ENCODE measurements at places on chromosomes 4 and X. TPM values are rescaled to one million over a fixed set of nuclear protein-coding genes. Genes with fewer than 3 reads are reported as not detected.

Gene EPGN
- not detected for total RNA-seq

Gene MGST2
- 134 TPM for total RNA-seq

Gene SPANXN3
- not detected for total RNA-seq

Gene LNX1
- 9.5 TPM for total RNA-seq

Gene MAGEA12
- total RNA-seq: not detected

Gene HDX
- 2.0 TPM for total RNA-seq

Gene SLC39A8
- 3.5 TPM for total RNA-seq

Gene GUCY1B1
- 12.6 TPM for total RNA-seq

- no peaks in the 10 kb centered on the region for H3K36me3 ChIP-seq
- H3K4me1 ChIP-seq: peaks cover 6% of the 10 kb centered on the region
- no peaks in the 10 kb centered on the region for H3K27me3 ChIP-seq
- no peak overlapping the region for H3K27ac ChIP-seq
Observed at GRCh38 chrX:57871463-57871862, 38.8 kb downstream of the ZXDA start.

GRCh38 chr4:87005369-87005689 is 70.5 kb downstream of the AFF1 start:
- H3K4me3 ChIP-seq: peak overlapping the region; percentile 85
- H3K4me1 ChIP-seq: peaks cover 66% of the 10 kb centered on the region
- H3K36me3 ChIP-seq: no peaks in the 10 kb centered on the region
- no peak for DNase-seq
- H3K27me3 ChIP-seq: no peaks in the 10 kb centered on the region

DNA sequence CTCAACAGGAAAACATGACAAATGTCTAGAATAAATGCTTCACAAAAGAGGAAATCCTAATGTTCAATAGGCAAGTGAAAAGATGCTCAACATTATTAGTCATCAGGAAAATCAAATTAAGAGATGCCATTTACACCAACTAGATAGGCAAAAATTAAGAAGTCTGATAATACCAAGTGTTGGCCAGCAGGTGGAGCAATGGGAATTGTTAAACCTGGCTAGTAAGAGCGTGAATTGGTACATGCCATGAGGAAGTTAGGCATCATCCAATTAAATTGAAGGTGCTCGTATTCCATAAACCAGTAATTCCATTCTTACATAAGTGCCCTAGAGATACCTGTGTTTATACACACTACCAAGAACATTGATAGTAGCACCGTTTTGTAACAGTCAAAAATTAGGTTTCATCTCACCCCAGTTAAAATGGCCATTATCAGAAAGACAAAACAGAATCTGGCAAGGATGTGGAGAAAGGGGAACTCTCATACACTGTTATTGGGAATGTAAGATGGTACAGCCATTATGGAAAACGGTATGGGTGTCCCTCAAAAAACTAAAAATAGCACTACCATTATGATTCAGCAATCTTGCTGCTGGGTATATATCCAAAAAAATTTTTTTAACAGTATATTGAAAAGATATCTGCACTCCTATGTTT is 14.0 kb upstream of the ZCCHC18 start:
- no peaks in the 10 kb centered on the region for H3K4me1 ChIP-seq
- no peak overlapping the region for H3K27ac ChIP-seq
- no peak for DNase-seq
- peaks cover 7% of the 10 kb centered on the region for H3K27me3 ChIP-seq
- no peaks in the 10 kb centered on the region for H3K36me3 ChIP-seq

GRCh38 chrX:110317820-110318663 is at the start of gene AMMECR1:
TSS of gene AMMECR1 (minus strand) at chrX:110318085. CDS start at chrX:110318071, 14 bp downstream.
- H3K4me3 ChIP-seq: peak within 1 kb of the TSS; percentile 82
- no peaks in the 10 kb centered on the region for H3K36me3 ChIP-seq
- peak; percentile 80 for DNase-seq
- H3K27me3 ChIP-seq: no peaks in the 10 kb centered on the region

- H3K27ac ChIP-seq: no peak overlapping the region
- H3K4me3 ChIP-seq: no peak overlapping the region
- no peaks in the 10 kb centered on the region for H3K27me3 ChIP-seq
- no peaks in the 10 kb centered on the region for H3K4me1 ChIP-seq
Observed at GRCh38 chr4:33296876-33297455, 2576.8 kb downstream of the PCDH7 start.

DNA sequence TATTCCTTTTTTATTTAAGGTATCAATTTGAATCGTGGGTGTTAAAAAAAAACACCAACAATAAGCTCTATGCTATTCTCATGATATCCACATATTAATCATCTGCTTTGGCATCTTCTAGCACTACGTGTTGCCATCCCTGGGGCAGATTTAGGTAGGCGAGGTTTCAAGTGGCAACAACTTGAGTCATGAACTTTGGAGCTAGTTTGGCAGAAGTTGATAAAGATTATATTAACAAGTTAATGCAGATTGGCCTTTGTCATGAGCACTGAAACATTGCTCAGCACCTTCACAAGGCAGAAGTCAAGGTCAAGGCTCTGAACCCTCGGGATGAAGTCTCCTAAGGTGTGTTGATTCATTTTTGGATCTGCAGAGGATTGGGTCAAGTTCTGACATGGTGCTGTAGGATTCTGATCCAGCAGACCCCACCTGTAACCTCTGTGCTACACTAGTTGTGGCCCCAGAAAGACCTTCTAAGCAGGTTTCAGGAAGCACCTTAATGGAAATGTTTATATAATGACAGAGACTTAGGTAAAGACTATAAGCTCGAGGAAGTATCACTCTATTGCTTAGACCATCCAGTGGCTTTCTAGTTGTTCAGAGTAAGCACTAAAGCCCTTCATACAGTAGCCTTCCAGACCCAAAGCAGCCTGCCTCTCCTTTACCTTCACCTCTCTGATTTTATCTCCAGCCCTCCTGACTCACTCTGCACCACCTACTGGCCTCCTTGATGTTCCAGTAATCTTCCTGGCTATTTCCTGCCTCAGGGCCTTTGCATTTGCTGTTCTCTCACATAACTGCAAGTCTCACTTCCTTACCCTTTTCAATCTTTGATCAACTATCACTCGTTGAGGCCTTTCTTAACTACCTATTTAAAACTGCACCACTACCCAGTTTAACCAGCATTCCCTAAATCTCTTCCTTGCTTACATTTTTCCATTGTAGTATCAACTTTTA is 117.0 kb upstream of the SLC4A4 start:
- peaks cover 8% of the 10 kb centered on the region for H3K4me1 ChIP-seq
- no peak overlapping the region for H3K4me3 ChIP-seq
- no peak overlapping the region for H3K27ac ChIP-seq
- no peaks in the 10 kb centered on the region for H3K36me3 ChIP-seq
- no peaks in the 10 kb centered on the region for H3K27me3 ChIP-seq
- no peak for DNase-seq

- H3K27me3 ChIP-seq: no peaks in the 10 kb centered on the region
- peak overlapping the region; percentile 68 for H3K4me3 ChIP-seq
- DNase-seq: peak; percentile 78
- H3K4me1 ChIP-seq: peaks cover 5% of the 10 kb centered on the region
Observed at GRCh38 chrX:118839334-118839958, 15.8 kb downstream of the ZCCHC12 start.

GRCh38 chr4:24889991-24890390 is 22.9 kb downstream of the CCDC149 start:
- H3K27me3 ChIP-seq: no peaks in the 10 kb centered on the region
- no peaks in the 10 kb centered on the region for H3K4me1 ChIP-seq
- no peak for DNase-seq

GRCh38 chr4:147840838-147841738 is 109.2 kb downstream of the ARHGAP10 start:
- no peak for DNase-seq
- no peak overlapping the region for H3K4me3 ChIP-seq

- no peak overlapping the region for H3K4me3 ChIP-seq
- DNase-seq: no peak
- no peak overlapping the region for H3K27ac ChIP-seq
- H3K27me3 ChIP-seq: no peaks in the 10 kb centered on the region
- no peaks in the 10 kb centered on the region for H3K4me1 ChIP-seq
- H3K36me3 ChIP-seq: no peaks in the 10 kb centered on the region
Observed at GRCh38 chr4:140358281-140358680, 15.2 kb upstream of the SCOC start.
